ENCODE measurements at places on chromosomes 13 and 19. TPM values are rescaled to one million over a fixed set of nuclear protein-coding genes. Genes with fewer than 3 reads are reported as not detected.

- no peaks in the 10 kb centered on the region for H3K36me3 ChIP-seq
- H3K4me1 ChIP-seq, result peaks cover 30% of the 10 kb centered on the region
- no peak overlapping the region for H3K27ac ChIP-seq
- H3K27me3 ChIP-seq, result no peaks in the 10 kb centered on the region
Observed at GRCh38 chr13:40662866-40663265, 3.6 kb downstream of the FOXO1 start.

DNA sequence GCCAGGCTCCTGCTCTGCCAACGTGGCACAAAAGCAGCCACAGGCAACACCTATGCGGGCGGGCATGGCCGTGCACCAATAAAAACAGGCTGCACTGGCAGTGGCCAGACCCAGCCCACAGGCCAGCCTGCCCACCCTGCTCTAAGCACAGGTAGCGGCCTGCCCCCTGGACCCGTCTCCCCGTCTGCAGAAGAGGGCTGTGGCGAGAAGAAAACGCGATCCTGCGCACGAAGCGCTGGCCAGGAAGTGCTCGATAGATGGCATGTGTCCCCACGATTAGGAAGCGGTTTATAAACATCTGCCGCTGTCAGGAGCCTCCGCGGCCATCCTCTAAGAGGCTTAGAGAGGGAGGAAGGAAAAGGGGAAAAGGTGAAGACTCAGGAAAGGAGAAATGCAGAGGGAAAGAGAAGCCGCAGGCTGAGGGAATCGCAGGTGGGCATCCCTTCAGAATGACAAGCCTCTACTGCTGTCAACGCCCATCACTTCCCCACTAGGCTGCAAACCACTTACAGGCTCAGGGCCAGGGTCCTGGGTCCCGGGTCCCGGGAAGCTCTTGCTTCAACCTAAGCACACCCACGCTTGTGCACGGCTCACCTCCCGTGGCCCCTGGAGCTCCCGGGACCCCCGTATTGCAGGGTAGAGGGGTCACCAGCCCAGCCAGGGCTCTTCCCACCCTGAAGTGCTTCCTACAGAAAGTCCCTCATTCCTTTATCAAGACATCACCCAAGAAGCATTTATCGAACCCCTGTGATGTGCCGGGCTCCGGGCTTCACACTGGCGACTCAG is 10.5 kb downstream of the MLLT1 start:
- H3K4me1 ChIP-seq, result no peaks in the 10 kb centered on the region
- no peak overlapping the region for H3K27ac ChIP-seq
- no peak overlapping the region for H3K4me3 ChIP-seq
- DNase-seq, result no peak

Gene SGCG
- 0.15 TPM for total RNA-seq

DNA sequence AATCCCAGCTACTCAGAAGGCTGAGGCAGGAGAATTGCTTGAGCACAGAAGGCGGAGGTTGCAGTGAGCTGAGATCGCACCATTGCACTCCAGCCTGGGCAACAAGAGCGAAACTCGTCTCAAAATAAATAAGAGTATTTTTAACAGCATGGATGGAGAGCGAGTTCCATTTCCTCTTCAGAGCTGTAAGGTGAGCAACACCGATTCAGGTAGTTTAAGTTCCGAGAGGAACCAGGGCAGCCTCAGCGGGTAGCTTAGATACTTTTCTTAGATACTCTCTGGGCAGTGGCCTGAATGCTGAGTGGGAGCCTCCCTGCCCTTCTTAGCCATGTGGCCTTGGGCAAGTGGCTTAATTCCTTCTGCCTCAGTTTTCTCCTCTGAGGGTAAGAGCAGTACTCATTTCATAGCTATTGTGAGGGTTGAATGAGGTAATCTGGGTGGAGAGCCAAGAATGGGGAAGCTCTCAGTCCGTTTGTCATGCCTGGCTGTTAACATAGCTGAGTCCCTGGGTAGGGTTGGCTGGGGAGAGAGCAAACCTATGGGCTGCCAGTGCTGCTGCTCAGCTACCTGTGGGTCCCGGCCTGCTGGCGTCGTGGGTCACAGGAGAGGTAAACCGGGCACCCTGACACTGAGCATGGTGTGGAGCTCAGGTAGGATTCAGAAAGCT is 4.1 kb downstream of the ATP11A start:
- H3K4me1 ChIP-seq, result peaks cover 10% of the 10 kb centered on the region
- H3K27ac ChIP-seq, result no peak overlapping the region
- H3K27me3 ChIP-seq, result no peaks in the 10 kb centered on the region
- 0 out of 2 replicates have a peak, but pooled peaks cover 2% of the 10 kb centered on the region for H3K36me3 ChIP-seq
- no peak for DNase-seq
- no peak overlapping the region for H3K4me3 ChIP-seq

Gene ATP4B
- total RNA-seq, result not detected

DNA sequence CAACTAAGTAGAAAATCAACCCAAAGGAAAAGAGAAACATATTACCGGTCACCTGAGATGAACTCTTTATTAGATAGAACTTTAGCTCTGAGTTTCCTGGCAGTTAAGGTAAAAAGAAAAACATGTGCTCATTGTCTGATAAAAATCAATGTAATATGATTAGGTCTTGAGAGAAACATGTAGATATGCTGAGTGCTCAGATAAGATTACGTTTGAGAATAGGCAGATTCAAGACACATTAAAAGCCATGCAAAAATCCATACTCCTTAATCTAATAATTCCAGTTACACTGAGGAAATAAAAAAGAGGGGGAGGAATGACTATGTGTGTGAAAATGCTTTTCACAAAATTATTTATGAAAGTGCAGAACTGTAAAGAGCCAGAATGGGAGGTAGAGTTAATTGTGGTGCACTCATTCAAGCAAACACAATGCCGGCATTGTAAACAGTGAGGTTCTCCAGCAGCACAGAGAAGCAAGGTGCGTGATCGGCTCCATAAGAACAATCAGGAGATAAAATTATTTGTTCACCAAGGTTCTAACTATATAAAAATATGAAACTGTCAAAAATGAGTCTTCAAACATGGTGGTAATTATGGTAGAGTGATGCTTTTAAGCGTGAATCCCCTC is 88.8 kb downstream of the MBNL2 start:
- H3K4me3 ChIP-seq, result no peak overlapping the region
- no peak for DNase-seq
- peaks cover 35% of the 10 kb centered on the region for H3K4me1 ChIP-seq
- H3K27me3 ChIP-seq, result no peaks in the 10 kb centered on the region
- H3K27ac ChIP-seq, result no peak overlapping the region

Gene C2CD4C
- 7.1 TPM for total RNA-seq

Gene DLL3
- 0.17 TPM for total RNA-seq

DNA sequence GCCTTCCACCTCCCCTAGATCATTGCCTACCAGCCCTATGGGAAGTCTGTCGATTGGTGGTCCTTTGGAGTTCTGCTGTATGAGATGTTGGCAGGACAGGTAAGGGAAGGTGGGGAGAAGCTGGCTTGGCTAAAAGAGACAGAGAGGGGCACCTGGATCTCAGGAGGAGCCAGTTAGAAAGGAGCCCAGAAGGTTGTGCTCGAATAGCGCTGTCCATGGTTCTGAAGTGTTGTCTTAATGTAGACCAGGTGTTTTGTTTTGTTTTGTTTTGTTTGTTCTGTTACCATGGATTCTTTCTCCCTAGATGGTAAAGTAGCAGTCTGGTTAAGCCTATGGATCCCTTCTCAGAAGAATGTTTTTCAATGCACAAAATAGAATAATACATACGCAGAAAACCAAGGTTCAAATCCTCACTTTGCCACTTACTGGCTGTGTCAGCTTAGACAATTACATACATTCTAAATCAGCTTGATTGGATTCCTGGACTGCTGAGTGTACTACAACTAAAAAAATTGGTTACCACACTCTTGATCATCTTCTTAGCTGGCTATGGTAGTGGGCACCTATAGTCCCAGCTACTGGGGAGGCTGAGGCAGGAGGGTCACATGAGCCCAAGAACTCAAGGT is 5.9 kb upstream of the CACNG7 start:
- no peak overlapping the region for H3K27ac ChIP-seq
- DNase-seq, result no peak
- H3K27me3 ChIP-seq, result peaks cover 14% of the 10 kb centered on the region
- no peaks in the 10 kb centered on the region for H3K36me3 ChIP-seq

Gene SEMA6B
- total RNA-seq, result 58.4 TPM

Gene LTBP4
- total RNA-seq, result 310 TPM

Data from HCT116 (cell line).